ENCODE measurements at places on chromosomes 11 and 22.

DNA sequence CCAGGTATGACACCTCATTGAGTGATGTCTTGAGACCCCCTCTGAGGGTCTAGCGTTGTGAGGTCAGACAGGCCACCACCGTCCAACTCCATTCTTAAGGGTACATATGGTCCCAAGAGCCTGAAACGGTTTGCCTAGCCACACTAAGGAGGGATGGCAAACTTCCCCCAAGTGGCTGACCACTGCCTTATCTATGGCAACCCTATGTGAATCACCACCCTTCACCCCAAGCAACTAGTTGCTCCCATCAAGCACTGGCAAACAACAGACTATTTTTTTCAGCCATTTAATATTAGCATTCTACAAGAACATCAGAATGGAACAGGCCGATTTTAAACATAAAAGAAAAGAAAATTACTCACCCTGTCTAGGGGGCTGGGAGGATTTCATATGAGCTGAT is 22.8 kb downstream of the THOC5 start:
- DNase-seq: no peak

- DNase-seq: peak; percentile 50
Measured at GRCh38 chr11:74749127-74749964, 697 bp downstream of the RNF169 start.

GRCh38 chr22:50323900-50324299 is 2.9 kb downstream of the DENND6B start:
- DNase-seq: no peak

DNA sequence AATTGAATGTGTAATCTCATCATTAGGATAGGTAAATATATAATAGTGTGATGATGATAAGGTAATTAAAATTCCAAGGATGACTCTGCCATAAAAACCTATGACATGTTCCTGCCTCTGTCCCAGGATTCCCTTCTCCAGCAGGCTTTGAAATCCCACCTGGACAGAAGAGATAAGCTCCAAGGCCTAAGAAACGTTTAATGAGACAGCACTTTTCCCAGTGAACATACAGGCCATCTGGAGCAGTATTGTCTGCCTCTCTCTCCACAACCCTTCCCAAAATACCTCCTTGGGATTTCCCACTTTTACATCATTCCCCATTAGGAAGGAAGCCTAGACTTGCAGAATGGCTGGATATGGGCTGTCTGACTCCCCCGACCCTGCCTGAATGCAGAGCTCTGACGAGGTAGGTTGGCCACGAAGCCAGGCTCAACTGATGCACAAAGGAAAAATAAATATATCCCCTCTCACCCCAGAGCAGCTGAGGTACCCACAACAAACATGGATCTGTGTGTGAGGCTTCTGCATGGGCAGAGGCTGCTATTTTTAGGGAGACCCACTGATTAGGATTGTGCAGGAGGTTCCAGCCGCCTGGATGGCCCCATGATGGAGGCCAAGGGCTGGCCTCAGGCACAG is 71.0 kb downstream of the TMPRSS5 start:
- no peak for DNase-seq

GRCh38 chr11:69403556-69404215 is 77.8 kb upstream of the LINC01488 start:
- DNase-seq: no peak

- DNase-seq: no peak
Measured at GRCh38 chr11:110738641-110739040, 26.4 kb upstream of the ARHGAP20 start.

DNA sequence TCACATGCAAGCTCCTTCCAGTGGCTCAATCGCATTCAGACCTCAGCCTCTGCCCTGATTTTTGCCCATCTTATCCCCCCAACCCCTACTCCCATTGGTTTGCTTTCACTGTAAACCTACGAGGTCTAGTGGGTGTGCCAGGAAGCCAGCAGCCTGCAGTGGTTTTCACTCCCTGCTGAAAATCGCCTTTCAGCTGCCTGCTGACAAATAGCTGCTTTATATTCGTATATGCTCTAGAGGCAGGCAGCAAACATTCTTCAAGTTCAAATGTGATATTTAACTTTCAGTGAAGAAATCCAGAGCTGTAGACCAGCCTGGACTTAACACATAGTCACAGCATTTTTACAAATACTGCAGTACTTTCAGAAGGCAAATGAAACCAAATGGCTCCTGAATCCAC is 92.8 kb upstream of the APOA1 start:
- DNase-seq: no peak

DNA sequence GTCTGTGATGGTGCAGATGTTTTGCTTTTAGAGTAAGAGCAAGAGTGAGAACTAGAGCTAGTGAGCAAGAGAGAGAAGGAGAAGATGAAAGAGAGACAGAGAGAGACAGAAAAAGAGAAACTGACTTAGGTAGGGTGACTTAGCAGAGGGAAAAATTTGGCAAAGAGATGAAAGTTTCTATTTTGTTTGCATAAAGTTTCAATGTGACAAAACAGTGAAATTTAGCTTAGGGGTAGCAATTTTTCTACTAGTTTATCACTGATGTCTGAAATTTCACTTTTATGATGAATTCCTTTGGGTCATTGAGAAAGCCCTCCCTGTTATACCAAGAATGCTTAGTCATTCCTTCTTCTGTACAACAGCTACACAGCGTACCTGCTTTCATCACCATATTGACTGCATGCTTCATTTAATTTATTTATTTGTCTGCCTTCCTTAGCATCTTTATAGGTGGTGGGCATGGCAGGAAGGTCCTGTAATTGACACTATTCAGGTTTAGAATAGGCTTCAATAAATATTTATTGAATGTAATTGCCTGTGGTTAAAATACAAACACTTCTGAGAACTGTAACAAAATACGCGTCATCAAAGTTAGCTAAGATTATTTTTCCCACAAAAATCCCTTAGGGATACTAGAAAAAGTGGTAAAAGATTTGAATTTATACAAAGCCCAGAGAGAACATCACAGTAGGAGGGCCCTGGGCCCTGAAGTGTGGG is 19.9 kb upstream of the CTSC start:
- DNase-seq: peak; percentile 48

DNA sequence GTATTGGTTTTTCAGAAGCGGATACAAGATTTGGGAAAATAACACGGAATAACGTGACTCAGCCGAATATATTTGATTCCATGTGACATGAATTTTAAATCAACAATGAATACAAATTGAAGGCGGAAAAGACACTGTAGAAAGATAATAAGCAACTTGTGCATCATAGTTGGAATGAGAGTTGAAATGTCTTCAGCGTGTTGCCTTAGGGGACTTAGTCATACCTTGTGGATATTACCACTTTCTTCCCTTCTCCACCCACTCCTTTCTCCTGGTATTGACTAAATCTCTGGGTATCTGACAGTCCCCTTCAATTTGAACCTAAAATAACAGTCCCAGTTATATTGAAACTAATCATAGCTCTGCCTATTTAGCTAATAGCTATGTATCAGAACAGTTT is 2373.1 kb upstream of the RAG2 start:
- no peak for DNase-seq

DNA sequence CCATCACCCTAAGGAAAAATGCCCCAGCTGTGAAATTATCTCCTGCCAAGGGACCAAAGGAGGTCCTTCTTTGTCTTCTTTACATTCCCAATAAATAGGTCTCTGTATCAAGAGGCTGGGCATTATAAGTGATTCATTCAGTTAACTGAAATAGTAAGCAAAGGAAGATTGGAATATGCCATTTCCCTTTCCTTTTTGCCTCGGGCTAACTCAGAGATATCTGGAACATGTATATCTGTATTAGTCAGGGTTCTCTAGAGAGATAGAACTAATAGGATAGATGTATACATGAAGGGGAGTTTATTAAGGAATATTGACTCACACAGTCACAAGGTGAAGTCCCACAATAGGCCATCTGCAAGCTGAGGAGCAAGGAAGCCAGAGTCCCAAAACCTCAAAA is 15.3 kb upstream of the CWF19L2 start:
- no peak for DNase-seq

Measured in ACHN (cell line).